GM03348 (cell line): ENCODE measurements at places on chromosomes 5 and 9.

DNA sequence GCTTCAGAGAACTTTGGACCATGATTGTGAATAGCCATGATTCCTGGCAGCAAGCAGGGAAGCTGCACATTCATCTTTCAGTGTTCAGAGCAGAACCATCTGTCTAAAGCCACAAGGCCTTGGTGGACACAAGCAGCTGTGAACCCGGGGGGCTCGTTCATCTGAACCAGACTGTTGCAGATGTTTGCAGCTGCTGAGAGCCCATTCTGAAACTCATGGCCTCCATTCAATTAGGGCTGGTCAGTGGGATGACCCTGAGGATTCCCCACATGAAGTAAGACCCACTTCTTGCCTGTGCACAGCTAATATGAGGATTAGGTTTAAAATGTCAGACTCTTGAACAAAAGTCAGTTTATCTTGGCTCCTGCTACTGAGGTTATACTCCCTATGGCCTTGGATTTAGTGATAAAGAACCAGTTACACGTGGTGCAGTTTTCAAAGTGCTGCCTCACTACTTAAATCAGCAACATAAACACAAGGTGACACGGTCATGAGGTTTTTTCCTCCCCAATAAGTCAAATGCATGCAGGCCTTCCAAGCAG is 109.8 kb upstream of the IFNK start:
- no peak for DNase-seq

DNA sequence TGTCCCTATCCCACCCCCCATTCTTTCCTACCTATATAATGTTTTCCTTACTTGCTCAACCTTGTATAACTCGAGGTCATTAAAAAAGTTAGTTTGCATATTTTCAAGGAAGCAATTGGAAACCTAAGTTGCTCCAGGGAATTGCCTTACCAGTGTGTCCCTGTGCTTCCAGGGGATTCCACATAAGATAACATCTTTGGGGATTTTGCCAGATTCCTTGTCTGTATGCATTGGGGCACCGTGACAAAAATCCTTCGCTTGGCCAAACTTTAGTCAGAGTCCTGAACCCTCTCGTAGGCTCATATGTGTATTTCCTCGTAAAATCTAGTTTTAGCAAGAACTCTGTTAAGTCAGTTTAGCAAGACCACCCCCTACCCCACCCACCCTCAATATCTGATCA is 14.7 kb upstream of the OSMR start:
- no peak for DNase-seq

GRCh38 chr9:13758936-13759335 is 479.4 kb upstream of the MPDZ start:
- no peak for DNase-seq

- DNase-seq, result peak; percentile 64
These were observed at the start of gene EDIL3 for GRCh38 chr5:84384604-84385575. Gene EDIL3 (minus strand): TSS chr5:84384880. CDS start chr5:84384374, 506 bp downstream.

- DNase-seq, result no peak
These were observed 967.2 kb downstream of the TLE4 start for GRCh38 chr9:80538976-80539375.

DNA sequence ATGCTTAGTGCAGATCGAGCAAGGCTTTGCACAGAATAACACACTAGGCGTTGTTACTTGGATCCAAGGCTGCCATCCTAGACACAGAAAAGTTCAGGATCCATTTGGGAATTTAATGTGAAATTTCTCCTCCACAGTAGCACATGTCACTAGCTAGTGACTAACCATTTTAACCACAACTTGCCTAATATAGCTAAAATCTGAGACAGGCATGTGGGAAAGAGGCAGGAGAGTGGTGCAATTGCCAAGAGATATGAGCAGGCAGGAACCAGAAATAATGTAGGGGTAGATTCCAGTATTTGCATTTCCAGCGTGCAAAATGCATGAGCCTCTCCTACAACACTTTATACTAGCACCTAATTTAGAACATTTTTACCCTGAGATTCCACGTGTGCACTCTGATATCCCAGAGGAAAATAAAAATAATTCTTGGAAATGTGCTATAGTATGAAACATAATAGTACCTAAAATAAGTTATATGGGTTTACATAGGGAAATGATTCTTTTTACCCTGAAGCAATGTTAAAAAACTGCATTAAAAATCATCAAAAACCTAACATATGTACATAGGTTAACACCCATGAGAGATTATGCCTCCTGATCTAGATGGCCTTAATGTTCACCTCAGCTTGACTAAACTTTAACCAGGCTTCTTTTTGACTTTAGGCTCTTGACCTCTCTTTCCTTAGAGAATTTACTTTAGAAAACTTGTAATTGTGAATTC is 1230.6 kb upstream of the NUDT12 start:
- DNase-seq, result no peak

DNA sequence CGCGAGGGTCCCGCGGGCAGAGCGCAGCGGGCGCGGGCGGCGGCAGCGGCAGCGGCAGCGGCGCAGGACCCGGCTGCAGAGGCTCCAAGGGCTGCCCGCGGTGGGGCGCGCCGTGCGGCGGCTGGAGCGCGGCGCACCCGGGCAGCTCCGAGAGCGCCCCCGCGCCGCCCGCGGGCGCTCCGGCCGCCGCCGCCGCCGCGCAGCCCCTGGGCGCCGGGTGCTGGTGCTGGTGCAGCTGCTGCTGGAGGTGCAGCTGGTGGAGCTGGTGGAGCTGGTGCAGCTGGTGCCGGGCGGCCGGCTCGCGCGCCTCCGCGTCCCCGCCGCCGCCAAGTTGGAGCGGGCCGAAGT is 644 bp downstream of the IER5L start:
- DNase-seq, result peak; percentile 52

DNA sequence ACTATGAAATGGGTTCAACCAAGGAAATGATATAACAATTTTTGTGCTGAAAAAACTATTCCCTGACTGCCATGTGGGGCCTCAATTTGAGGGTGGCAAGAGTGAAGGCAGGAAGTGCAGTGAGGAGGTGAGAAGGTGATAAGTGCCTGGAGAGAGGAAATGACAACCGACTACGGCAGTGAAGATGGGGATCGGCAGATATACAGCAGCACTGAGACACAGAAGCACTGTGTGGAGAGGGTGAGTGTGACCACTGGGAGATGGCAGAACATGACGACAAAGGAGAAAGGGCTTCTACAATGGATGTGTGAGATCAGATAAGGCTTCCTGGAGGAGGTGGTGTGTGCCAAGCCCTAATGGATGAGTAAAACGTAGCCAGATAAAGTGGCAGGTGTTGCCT is 271.8 kb downstream of the TRIM32 start:
- no peak for DNase-seq

DNA sequence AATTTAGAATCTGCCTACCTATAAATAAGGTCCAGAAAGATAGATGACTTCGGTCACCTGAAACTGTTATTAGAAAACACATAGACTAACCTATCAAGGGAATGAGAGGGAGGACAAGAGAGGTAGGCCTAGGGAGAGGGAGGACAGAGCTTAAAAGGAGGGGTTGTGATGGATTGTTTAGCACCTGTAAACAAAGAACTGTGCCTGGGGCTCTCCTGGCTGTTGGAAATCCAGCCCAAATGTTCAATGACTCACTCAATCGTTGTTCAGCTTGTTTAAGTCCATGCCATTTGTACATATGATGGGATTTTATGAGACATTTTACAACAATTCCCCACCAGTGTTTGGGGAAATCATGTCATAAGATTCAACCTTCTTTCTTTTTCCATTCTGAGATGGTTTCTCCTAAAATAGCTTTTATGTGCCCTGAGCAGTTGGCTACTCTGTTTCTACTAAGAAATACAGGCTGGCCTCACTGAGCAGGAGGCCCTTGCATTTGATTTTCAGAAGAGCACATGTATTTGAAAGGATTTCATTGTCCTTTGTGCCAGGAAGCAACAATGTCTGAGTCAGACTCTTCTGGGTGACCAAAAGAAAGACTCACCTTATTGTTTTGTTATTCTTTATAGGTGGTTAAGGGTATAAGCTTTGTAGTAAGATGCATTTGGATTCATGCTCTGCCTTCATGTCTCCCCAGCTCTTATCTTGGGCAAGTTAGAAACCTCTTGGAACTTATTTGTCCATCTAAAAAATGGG is 48.2 kb upstream of the GPR151 start:
- no peak for DNase-seq

DNA sequence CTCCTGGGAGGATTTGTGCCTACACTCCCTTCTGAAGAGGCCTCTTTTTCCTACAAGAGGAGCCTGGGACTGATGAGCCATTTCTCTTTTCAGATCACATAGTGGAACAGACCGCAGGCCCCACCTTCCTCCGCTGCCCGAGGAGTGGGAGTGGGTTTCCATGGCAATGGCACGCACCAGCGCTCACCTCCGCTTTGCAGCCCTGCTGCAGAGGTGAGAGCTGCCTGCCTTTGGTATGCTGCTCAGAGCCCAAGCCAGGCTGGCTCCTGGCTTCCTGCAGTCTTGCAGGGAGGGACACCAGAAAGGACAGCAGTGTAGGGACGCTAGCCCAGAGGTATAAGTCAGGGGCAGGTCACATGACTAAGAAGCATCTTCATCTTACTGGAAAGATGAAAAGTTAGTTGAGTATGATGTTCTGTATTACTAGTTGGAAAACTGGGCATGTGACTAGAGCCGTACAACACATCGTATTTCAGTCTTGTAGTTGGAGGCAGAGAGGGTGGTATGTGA is 12.4 kb downstream of the PTTG1 start:
- no peak for DNase-seq

GRCh38 chr5:67241326-67241725 is 44.7 kb upstream of the CD180 start:
- DNase-seq, result no peak

DNA sequence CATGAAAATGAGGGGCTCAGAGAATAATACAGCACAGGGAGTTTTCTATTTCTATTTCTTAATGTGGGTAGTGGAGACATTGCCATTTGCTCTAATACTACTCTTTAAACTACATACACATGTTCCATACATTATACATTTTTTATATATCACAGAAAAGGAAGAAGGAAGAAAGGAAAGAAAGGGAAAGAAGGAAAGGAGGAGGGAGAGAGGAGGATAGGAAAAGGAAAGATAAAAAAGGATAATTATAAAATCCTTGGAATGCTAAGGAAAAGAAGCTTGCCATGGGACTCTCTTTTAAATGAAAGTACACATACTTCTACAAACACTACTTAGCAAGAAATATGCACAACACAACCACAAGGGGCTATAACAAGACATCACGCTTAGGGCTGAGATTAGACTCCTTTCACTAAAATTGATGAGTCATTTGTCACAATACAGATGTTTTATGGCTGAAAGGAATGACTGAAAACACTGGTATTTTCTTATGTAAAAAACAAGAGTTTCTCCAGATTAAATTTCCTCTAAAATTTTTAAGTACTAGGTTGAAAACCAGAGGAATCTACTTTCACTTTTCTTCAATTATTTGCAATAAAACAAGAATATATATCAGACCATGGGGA is 219.8 kb downstream of the ARL15 start:
- peak; percentile 82 for DNase-seq
